Stimulated activated CD4-positive, alpha-beta T cell treated with anti-CD3 and anti-CD28 coated beads, Interleukin-4, amount 100 ng/mL, for 48 hours (primary cell): ENCODE measurements at places on chromosomes 7 and 10.

DNA sequence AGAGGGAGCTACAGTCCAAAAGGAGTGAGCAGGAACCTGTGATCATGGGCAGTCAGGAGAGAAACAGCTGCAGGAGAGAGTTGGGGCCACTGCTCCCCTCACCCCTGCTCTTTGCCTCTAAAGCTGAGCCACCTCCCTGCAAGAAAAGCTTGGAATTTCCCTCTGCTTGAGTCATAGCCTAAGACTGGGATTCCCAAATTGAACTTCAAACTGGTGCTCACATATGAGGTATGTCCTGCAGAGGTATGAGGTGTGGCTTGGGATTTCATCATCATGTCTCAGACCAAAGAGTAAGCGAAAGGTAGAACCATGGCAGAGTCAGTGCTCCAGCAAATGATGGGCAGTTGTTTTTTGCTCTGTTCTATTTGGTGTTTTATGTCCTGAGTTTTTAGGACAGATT lies 237.1 kb upstream of the NRP1 start:
- DNase-seq: no peak

- no peak for DNase-seq
Measured at GRCh38 chr10:30775779-30776591, 146.4 kb upstream of the LYZL2 start.

DNA sequence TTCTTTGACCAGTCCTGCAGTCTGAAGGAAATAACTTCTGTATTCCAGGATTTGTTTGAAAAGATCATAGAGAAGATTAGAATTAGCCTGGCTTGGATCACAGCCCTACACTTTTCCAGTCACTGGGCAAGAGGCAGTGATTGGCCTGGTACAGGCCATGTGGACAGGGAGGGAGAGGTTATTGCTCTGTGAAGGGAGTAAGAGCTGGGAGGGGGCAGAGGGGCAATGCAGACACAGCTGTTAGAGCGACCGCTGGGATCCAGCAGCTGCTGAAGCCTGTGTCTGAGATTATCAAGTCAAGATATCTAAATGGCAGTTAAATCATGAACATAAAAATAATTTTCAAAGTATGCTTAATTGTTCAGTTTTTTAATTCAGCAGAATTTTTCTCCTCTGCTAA lies 257.3 kb downstream of the SDK1 start:
- DNase-seq: no peak

DNA sequence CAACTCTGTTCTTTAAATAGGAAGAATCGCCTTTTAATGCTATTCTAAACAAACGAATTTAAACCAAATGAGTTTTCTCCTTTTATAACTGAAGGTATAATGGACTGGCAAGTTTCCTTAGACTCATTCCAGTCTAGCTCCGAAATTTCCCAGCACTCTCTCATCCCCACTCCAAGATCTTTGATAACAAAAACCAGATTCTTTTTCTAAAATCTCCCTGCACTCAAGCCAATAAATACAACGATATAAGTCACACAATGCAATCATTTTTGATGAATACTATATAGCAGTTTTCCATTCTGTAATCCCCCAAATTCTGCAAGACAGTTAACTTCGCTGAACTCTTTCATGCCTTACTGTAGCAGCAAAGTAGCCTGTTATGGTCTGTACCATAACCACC lies 1.9 kb downstream of the OGA start:
- no peak for DNase-seq

DNA sequence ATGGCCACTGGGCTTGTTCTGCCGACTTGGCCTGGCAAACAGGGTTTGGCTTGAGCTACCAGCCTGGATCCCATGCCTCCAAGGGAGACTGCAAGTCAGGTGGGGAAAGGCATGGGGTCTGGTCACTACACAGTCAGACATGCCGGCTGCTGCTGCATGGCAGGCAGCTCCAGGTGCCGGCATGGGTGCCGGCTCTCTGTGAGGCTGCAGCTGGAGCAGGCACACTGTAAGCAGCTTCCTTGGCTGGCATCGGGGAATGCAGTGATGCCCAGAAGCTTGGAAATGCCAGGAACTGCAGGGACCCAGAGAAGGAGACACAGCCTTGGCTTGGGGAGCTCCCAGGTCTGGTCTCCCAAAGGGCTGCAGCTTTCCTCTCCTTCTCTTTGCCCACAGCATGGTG lies 305.5 kb upstream of the NRG3 start:
- DNase-seq: no peak

- DNase-seq: no peak
Measured at GRCh38 chr7:3240826-3241430, 60.1 kb upstream of the SDK1 start.

GRCh38 chr10:124088915-124089314 lies 4.5 kb downstream of the CHST15 start:
- DNase-seq: no peak

- DNase-seq: no peak
Measured at GRCh38 chr7:18626086-18626485, 130.5 kb downstream of the HDAC9 start.

GRCh38 chr7:1559626-1560590 lies 3.9 kb upstream of the TMEM184A start:
- DNase-seq: no peak

DNA sequence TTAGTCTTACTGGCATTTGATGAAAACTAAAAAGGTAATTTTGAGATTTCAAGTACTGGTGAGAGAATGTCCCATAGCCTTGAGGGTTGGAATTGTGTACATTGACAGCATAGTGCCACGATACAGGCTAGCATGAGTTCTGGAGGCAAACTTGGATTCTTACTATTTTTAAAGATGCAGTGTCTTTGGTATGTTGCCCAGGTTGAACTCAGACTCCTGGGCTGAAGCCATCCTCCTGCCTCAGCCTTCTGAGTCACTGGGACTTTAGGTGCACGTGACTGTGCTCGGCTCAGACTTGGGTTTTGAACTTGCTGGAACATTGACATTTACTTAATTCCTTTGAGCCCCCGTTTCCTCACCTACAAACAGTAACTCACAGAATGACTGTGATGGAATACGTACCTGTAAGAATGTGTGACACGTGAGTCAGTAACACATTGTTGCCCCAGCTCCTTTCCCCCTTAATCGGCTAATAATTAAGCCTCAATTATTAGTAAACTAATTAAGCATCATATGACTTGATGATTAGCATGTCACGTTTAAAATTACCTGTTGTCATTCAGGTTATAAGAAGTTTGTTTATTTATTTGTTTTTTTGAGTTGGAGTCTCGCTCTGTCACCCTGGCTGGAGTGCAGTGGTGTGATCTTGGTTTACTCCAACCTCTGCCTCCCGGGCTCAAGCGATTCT lies 10.6 kb downstream of the DNAJB6 start:
- DNase-seq: no peak

DNA sequence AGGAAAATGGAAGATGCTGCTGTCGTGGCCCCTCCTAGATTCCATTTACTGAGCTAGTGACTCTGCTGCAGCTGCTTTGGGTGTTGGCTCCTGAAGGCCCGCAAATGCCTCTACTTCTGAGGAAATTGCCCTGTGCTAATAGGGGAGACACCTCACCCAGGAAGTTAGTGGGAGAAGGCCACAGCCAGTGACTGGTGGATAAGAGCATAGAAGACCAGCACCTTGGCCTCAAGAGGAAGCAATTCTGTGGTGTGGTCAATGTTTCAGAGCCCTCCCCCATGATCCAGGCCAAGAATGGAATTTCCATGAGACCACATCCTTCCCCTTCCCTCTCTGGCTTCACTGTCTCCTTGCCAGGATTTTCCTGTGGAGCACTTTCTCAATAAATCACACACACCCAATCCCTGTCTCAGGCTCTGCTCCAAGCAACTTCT lies 25.0 kb upstream of the FZD1 start:
- no peak for DNase-seq

GRCh38 chr10:79069325-79070080 lies 737 bp downstream of the ZMIZ1 start:
- DNase-seq: no peak

- no peak for DNase-seq
Measured at GRCh38 chr7:31071645-31072029, 19.5 kb downstream of the ADCYAP1R1 start.

DNA sequence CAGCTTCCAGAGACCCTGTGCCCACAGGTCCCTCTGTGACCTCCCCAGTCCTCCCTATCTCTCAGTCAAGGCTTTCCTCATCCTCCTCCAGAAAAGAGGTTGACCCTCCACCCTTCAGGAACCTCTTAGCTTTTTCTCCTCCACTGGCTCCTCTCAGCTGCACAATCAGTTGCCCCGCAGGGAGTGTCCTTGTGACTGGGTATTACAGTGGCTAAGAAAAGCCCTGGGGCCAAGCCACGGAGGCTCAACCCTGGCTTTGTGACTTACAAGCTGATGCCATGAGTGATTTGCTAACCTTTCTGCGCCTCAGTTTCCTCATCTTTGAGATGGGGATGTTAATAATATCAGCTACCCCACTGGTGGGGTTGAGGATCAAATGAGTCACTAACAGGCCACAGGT lies 66.4 kb upstream of the ZMIZ1 start:
- no peak for DNase-seq

DNA sequence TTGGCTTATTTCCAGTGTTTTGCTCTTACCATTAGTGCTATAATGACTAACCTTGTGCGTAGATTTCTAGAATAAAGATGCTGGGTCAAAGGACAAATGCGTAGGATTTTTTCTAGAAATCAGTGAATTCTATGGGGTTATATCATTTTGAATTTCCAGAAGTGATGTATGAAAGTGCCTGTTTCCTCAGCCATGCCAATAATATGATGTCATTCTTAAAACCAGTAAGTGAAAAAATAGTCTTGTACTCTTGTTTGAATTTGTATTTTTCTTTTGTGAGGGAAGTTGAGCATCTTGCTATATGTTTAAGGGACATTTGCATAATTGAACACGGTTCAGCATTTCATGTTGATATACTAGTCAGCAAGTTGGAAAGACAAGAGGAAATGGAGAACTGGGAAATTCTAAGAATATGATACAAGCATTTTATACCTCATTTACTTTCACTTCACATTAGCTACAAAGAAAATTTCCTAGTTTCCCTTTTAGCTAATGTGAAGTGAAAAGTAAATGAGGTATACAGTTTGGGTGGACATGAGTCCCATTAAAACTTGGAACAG lies 3.8 kb upstream of the DNAH11 start:
- DNase-seq: no peak

DNA sequence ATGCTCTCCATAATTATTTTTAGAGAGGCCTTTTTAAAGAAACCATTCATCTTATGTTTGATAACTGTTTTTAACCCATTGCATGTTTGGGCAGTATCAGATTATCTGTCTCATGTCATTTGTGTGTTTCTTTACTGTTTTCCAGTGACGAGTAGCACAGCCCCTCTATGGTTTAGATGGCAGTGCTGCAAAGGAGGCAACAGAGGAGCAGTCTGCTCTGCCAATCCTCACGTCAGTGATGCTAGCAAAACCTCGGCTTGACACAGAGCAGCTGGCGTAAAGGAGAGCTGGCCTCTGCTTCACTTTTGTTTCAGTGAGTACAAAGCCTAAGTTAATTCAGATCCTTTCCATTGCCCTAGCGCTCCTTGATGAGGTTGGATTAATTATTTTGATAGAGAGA lies 80.4 kb upstream of the GARIN1A start:
- DNase-seq: no peak

GRCh38 chr10:100734295-100735086 lies 10.9 kb upstream of the PAX2 start:
- DNase-seq: no peak

DNA sequence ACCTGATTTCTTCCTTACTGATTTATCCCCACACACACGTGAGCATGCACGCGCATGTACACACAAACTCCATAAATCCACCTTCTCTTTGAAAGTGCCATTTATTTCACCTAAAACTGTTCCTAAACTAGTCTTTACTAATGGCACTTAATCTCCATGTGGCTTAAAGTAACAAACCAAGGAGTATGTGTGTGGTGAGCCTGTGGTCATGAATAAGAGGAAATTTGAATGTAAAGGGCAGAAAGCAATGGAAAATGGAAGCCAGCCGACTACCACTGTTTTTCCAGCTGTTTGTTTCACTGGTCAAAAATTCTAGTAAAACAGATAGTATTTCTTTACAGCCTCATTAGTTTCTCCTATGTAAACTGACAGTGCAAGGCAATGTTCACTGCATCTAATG lies 23.8 kb downstream of the SEMA3C start:
- DNase-seq: no peak

GRCh38 chr7:143487566-143487965 lies 9.9 kb downstream of the TAS2R41 start:
- DNase-seq: no peak

- DNase-seq: no peak
Measured at GRCh38 chr7:95596198-95597063, at the start of gene PDK4. Gene PDK4, minus strand, starts transcription at chr7:95596516. Its CDS starts 223 bp downstream, at chr7:95596293.

- DNase-seq: no peak
Measured at GRCh38 chr10:131076356-131076755, 235.2 kb downstream of the TCERG1L start.

GRCh38 chr10:125091891-125092290 lies 68.5 kb downstream of the CTBP2 start:
- no peak for DNase-seq

- DNase-seq: no peak
Measured at GRCh38 chr10:28619455-28619854, 57.9 kb upstream of the BAMBI start.

DNA sequence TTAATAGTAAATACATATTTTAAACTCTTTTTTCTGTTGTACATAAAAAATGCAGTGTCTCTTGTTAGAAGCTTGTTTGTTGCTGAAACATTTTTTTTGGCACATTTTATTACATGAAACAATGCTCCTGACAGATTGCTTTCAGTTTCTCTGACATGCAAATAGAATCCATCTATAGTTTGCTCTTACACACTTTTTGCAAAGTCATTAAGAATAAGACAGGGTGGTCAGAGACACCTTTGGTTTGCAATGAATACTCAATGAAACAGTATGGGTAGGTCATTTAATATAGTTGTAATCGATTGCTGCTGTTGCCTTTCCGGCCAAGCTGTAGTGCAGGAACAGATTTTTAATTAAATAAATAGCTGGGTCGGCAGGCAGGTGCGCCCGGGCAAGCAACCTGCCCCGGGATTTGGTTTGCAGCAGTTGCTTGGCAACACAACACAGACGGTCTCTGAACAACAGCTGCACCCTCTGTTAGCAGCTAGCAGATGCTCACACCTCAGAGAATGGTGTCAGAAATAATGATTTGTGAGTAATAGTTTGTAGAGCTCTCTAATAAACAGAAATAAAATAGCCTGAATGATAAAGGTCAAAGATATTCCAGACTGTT lies 115.7 kb upstream of the CACNA2D1 start:
- no peak for DNase-seq

DNA sequence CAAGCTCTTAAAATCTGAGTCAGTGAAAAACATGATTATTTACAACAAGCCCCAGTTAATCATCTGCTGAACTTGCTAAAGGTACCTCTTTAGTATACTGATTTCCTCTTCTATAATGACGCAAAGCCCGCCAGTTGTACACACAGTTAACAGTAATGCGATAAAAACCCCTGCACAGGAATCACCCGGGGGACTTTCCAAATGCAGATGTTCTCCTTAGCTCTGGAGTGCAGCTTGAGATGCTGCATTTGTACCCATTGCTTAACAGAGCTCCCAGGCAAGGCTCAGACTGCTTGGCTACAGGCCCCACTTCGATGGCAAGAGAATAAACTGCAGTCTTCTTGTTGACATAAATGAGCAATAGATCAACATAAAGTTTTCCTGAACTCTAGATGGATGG lies 279.6 kb upstream of the HGF start:
- no peak for DNase-seq
